ENCODE measurements at places on chromosomes 1 and 21.
A peak's percentile ranks its signal among the peaks of the same experiment; 100 is the strongest.

DNA sequence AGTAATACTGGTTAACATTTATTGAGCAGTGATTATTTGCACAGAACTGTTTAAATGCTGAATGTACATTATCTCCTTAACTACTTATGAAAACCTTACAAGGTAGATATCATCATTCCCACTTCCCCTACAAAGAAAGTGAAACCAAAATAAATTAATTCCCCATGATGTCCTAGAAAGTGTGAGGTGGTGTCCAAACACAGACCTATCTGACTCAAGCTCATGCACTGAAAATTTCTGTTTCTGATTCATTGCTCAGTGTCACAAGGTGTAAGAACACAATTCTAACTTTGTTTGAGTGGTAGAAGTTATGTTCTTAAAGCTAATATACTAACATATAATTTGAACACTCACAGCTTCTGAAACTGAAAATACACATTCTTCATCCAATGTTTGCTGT lies 178.7 kb downstream of the MRPL39 start:
- no peak for DNase-seq

GRCh38 chr1:31239653-31240241 lies at the start of gene NKAIN1:
TSS of gene NKAIN1 (minus strand) at chr1:31239887. CDS start at chr1:31239547, 340 bp downstream.
- peak; percentile 42 for DNase-seq

DNA sequence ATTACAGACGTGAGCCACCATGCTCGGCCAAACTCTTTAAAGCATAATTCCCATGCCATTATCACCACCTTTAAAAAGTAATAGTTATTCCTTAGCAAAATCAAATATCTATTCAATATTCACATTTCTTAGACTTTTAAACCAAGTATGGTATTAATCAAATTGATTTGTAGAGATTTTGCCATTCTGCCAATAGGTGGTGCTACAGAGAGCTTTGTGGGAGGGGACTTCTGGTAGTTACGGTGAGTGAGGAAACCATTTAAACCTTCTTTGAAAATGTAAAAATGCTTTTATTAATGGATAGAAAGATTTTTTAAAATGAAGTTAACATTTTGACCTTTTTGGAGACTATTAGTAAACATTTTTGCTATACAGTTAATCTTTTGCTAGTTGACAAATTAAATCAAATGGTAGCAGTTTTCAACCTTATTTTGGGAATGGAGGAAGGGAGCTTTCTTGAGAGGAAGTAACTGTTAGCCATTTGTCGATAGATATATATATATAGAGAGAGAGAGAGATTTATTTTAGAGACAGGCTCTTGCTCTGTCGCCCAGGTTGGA lies 19.3 kb downstream of the IARS2 start:
- no peak for DNase-seq

- no peak for DNase-seq
These were observed 5.5 kb downstream of the KCNA10 start for GRCh38 chr1:110513511-110513910.

Data from NCI-H1105 (cell line).